ENCODE measurements at places on chromosomes 13 and 19.

DNA sequence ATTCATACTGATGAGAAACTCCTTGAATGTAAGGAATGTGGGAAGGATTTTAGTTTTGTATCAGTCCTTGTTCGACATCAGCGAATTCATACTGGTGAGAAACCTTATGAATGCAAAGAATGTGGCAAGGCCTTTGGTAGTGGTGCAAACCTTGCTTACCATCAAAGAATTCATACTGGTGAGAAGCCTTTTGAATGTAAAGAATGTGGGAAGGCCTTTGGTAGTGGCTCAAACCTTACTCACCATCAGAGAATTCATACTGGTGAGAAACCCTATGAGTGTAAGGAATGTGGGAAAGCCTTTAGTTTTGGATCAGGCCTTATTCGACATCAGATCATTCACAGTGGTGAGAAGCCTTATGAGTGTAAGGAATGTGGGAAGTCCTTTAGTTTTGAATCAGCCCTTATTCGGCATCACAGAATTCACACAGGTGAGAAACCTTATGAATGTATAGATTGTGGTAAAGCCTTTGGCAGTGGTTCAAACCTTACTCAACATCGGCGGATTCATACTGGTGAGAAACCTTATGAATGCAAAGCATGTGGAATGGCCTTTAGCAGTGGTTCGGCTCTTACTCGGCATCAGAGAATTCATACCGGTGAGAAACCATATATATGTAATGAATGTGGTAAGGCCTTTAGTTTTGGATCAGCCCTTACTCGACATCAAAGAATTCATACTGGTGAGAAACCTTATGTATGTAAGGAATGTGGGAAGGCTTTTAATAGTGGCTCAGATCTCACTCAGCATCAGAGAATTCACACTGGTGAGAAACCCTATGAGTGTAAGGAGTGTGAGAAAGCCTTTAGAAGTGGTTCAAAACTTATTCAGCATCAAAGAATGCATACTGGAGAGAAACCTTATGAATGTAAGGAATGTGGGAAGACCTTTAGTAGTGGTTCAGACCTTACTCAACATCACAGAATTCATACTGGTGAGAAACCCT, 26.6 kb downstream of the ZNF345 start:
- DNase-seq = no peak

GRCh38 chr13:32246468-32246867, 68.7 kb downstream of the ZAR1L start:
- DNase-seq = peak; percentile 55

DNA sequence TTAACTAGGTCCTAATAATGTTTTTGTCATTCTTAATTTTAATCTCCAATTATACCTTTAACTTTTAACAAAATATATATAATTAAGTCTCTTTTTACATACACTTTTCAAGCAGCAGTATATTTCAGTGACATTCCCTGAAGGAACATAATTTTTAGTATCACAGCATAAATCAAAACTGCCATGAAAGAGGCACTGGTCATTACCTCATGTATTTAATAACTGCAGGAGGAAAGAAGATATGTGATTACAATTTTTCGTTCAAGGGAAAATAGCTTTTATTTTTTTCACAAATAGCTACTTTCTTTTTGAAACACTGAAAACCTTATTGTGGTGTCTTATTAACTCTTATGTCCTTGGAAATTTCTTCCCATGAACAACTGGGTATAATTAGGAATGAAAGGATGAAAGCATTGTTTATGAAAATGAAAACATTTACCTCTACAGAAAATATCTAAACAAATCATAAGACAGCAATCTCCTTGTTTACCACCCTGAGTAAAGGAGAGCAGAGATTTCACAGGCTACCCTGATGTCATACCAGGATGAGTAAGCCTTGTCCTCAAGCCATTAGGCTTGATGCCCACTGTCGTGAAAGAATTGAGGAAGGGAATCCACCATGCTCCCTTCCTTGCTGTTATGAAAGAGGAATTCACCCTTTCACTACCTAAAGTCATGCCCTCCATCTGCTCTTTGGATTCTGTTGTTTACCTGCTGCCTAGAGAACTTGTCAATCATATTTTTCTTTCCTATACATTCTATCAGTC, 877.2 kb upstream of the PCDH20 start:
- no peak for DNase-seq

GRCh38 chr19:39397360-39398296, 6.5 kb downstream of the MED29 start:
- peak; percentile 97 for DNase-seq

- DNase-seq = no peak
These were observed 19.5 kb upstream of the ZNF429 start for GRCh38 chr19:21485926-21486325.

Data from stimulated activated CD4-positive, alpha-beta T cell treated with anti-CD3 and anti-CD28 coated beads, Interleukin-2, amount 100 ng/mL, for 24 hours (primary cell).